Fibroblast of skin of right quadriceps (primary cell): ENCODE measurements at places on chromosomes 5 and 9.

DNA sequence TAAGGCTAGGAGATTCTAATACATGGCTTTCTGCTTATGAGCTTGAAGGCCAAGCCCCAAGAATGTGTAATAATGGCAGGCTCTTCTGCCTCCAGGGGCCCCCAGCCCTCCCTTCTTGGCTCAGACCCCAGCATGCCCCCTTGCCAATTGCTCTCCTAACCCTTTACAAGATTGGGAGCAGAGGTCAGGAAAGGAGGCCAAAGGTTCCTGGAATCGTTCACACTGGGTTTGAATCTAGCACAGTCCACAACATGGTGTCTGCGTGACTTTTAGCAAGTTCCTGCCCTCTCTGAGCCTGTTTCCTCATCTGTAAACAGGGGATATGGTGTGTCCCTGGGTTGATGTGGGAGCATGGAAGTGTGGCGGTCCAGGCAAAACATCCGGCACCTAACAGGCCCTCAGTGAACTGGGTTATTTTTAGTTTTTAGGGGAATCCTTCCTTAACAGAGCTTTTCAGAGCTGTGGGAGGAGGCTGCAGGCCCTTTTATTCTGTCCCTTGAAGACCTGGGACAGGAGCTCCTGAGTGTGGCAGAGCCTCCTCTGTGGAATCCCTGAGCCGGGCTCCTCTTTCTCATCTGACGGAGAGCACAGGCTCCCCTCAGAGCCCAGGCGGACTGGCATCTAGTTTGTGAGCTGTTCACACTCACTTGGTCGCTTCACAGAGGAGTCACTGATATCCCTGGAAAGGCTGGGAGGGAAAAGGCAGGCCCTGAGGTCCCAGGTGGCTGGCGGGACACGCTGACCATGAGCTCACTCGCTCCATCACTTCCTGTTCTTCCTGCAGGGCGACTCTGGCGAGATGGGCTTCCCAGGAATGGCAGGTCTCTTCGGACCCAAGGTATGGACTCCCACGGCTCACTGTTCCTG lies 23.4 kb upstream of the ORM1 start:
- no peak for DNase-seq

GRCh38 chr5:66362046-66362445 lies 217.9 kb downstream of the SREK1 start:
- DNase-seq: no peak

- no peak for DNase-seq
Measured at GRCh38 chr5:366541-367357, 45.2 kb downstream of the AHRR start.

GRCh38 chr9:107980984-107981383 lies 491.4 kb upstream of the KLF4 start:
- no peak for DNase-seq

GRCh38 chr9:127218818-127219217 lies 45.8 kb upstream of the GARNL3 start:
- no peak for DNase-seq

GRCh38 chr5:61344187-61344944 lies 12.3 kb downstream of the ZSWIM6 start:
- DNase-seq: no peak

DNA sequence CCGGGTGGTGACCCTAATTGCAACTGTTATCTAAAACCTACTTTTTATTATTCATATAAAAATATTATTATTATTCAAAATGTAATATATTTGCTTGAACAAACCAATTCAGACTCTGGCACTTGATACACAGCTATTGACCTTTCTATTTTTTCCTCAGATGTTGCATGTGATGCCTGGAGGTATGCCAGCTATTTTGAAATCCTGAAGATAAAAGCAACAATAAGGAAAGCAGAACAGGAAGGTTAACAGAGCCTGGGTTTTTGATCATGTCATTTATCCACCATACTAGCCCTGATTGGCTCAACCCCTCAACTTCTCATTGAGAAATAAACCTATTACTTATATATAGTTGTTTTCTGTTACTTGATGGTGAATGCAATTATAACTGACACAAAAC lies 340.9 kb upstream of the KIF2A start:
- DNase-seq: peak; percentile 45

GRCh38 chr5:73365990-73366667 lies 82.4 kb downstream of the FOXD1 start:
- DNase-seq: no peak

DNA sequence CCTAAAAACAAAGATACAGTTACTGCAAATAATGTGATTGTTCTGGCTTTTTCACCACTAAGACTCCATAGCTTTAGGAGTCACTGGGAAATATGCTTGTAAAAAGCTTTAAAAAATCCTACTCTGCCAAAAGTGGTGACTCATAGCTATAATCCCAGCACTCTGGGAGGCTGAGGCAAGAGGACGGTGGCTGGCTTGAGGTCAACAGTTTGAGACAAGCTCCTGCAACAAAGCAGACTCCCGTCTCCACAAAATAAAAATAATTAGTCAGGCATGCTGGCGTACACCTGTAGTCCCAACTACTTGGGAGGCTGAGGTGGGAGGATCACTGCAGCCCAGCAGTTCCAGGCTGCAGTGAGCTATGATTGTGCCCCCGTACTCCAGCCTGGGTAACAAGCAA lies 406.4 kb downstream of the HTR1A start:
- DNase-seq: peak; percentile 19
